ENCODE measurements at places on chromosomes 1 and 21. TPM values are rescaled to one million over a fixed set of nuclear protein-coding genes. Genes with fewer than 3 reads are reported as not detected.

DNA sequence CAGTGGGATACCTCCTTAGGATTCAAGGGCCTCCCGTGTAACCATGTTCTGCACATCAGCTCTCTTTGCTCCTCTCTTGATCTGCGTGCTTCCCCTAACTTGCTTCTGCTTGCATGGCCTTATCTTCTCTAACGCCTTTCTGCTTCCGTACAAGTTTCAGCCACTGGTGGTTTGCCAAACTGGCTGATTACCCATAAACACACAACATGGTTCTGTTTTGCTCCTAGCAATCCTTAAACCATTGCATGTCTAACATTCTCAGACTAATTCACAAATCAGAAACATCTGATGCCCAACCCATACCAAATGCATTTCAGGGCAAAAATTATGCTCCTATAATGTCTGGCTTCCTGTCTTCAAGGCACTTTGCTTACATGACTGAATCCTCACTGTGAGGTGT is 166.4 kb downstream of the PBX1 start:
- no peaks in the 10 kb centered on the region for H3K36me3 ChIP-seq
- no peaks in the 10 kb centered on the region for H3K27me3 ChIP-seq
- H3K27ac ChIP-seq, result no peak overlapping the region
- peaks cover 14% of the 10 kb centered on the region for H3K4me1 ChIP-seq

DNA sequence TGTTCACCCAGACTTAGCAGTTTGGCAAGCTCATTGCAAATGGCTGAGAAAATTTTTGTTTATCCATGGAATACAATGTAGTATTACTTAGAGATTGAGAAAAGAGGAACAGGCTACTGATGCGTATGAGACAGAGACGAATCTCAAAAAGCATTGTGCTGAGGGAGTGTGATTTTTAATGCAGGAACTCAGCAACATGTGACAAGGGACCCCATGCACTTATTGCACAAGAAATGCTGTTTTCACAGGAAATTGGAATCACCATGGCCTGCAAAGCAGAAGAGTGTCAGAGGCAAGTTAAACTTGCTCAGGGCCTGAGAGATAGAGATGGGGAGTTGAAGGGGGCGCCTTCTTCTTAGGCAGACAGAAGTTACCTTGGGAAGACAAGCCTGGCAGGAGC is 32.6 kb upstream of the TLR5 start:
- no peak overlapping the region for H3K27ac ChIP-seq
- no peaks in the 10 kb centered on the region for H3K27me3 ChIP-seq
- H3K4me3 ChIP-seq, result no peak overlapping the region

GRCh38 chr1:162475539-162476185 is 22.0 kb upstream of the UHMK1 start:
- H3K36me3 ChIP-seq, result no peaks in the 10 kb centered on the region
- H3K4me1 ChIP-seq, result no peaks in the 10 kb centered on the region
- DNase-seq, result peak; percentile 22
- no peaks in the 10 kb centered on the region for H3K27me3 ChIP-seq
- H3K4me3 ChIP-seq, result no peak overlapping the region
- H3K27ac ChIP-seq, result no peak overlapping the region

- H3K4me3 ChIP-seq, result no peak overlapping the region
- H3K36me3 ChIP-seq, result no peaks in the 10 kb centered on the region
- no peak overlapping the region for H3K27ac ChIP-seq
These were observed 5.0 kb upstream of the FMN2 start for GRCh38 chr1:240086726-240087125.

Gene CYB561D1
- 6.8 TPM for total RNA-seq

GRCh38 chr1:33607444-33608005 is 135.1 kb downstream of the ZSCAN20 start:
- no peak overlapping the region for H3K27ac ChIP-seq
- H3K36me3 ChIP-seq, result no peaks in the 10 kb centered on the region
- peaks cover 4% of the 10 kb centered on the region for H3K4me1 ChIP-seq
- H3K27me3 ChIP-seq, result no peaks in the 10 kb centered on the region

Gene SPRR2A
- total RNA-seq, result not detected

- no peaks in the 10 kb centered on the region for H3K27me3 ChIP-seq
- no peaks in the 10 kb centered on the region for H3K36me3 ChIP-seq
- no peak for DNase-seq
These were observed 36.6 kb downstream of the RGL1 start for GRCh38 chr1:183841550-183841949.

DNA sequence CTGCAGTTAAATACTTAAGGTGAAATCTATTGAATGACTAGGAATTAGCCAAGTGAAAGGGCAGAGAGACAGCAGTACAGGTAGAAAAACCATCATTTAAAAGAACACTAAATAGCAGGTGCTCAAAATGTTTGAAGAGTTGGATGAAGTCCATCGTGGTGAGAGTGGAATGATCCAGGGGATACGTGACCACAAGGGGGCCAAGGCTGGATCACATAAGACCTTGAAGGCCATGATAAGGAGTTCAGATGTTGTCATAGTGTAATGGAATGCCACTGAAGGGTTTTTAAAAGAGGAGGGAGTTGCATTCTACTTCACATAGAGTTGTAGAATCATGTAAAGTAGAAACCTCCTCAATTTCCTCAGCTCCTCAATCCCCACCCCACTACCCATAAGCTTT is 34.8 kb upstream of the HOOK1 start:
- no peaks in the 10 kb centered on the region for H3K36me3 ChIP-seq
- no peaks in the 10 kb centered on the region for H3K4me1 ChIP-seq
- H3K4me3 ChIP-seq, result no peak overlapping the region
- H3K27ac ChIP-seq, result no peak overlapping the region

Gene SYCP1
- not detected for total RNA-seq

DNA sequence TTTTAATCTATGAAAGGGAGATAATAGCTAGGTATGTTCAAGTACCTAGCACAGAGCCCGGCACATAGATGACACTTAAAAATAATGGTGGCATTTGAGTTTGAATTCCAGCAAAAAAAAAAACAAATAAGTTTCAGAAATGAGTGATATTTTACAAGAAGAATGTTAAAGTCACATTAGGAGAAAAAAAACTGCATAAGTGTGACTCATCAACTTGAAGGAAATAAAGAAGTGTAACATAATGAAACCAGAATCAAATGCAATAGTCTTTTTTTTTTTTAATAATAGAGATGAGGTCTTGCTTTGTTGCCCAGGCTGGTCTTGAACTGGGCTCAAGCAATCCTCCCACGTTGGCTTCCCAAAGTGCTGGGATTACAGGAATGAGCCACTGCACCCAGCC is 17.1 kb downstream of the DNASE2B start:
- no peaks in the 10 kb centered on the region for H3K27me3 ChIP-seq
- H3K27ac ChIP-seq, result no peak overlapping the region
- no peaks in the 10 kb centered on the region for H3K36me3 ChIP-seq
- no peak overlapping the region for H3K4me3 ChIP-seq
- H3K4me1 ChIP-seq, result no peaks in the 10 kb centered on the region

Gene HRNR
- not detected for total RNA-seq

GRCh38 chr1:198699167-198700015 is 60.6 kb downstream of the PTPRC start:
- no peak overlapping the region for H3K4me3 ChIP-seq
- DNase-seq, result peak; percentile 70
- peaks cover 24% of the 10 kb centered on the region for H3K4me1 ChIP-seq
- no peaks in the 10 kb centered on the region for H3K27me3 ChIP-seq

DNA sequence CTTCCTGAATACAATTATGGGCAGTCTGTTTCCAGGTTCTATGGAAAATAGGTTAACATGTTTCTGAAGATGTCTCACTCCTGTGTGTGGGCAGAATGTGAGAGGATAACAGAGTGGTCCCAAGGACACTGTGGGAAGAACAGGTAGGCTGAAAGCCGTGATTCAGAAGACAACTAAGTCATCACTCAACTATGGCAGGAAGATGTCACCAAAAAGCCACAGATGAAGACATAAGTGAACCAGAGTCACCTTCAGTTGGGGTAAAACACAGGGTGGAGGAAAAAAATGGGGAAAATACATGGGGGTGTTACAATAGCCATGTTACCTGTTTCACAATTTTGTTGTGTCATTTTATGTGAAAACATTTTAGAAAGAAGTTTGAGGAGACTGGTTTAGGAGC is 75.1 kb downstream of the UCHL5 start:
- H3K36me3 ChIP-seq, result no peaks in the 10 kb centered on the region
- H3K27ac ChIP-seq, result no peak overlapping the region

- H3K27ac ChIP-seq, result no peak overlapping the region
- no peaks in the 10 kb centered on the region for H3K27me3 ChIP-seq
- no peak for DNase-seq
- H3K4me1 ChIP-seq, result peaks cover 10% of the 10 kb centered on the region
- no peaks in the 10 kb centered on the region for H3K36me3 ChIP-seq
These were observed 22.6 kb downstream of the ZBTB17 start for GRCh38 chr1:15953294-15953771.

GRCh38 chr1:171290621-171291020 is 23.4 kb upstream of the FMO4 start:
- no peaks in the 10 kb centered on the region for H3K36me3 ChIP-seq
- H3K27me3 ChIP-seq, result no peaks in the 10 kb centered on the region
- peaks cover 4% of the 10 kb centered on the region for H3K4me1 ChIP-seq
- DNase-seq, result no peak
- H3K4me3 ChIP-seq, result no peak overlapping the region

GRCh38 chr21:38434913-38435533 is 63.3 kb downstream of the ERG start:
- no peaks in the 10 kb centered on the region for H3K36me3 ChIP-seq
- H3K27me3 ChIP-seq, result no peaks in the 10 kb centered on the region
- H3K4me1 ChIP-seq, result peaks cover 11% of the 10 kb centered on the region

DNA sequence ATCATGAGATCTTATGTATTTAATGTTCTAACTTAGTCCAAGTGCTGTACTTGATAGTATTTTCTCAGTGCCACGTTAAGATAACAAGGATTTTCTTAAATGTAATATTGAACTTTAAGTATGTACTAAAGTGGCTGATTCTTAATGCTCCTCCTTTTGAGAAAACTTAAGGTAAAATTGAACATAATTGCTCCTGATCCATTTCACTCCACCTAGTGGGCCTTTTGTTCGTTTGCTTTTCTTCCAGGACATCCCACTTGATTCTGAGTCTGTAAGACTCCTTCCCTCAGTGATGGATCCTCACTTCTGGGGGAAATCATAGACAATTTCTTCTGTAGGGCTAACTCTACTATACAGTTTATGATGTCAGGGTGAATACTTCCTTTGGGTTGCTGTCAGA is 173.1 kb downstream of the LMO4 start:
- no peak overlapping the region for H3K4me3 ChIP-seq
- no peak overlapping the region for H3K27ac ChIP-seq
- no peaks in the 10 kb centered on the region for H3K4me1 ChIP-seq
- no peaks in the 10 kb centered on the region for H3K27me3 ChIP-seq
- no peaks in the 10 kb centered on the region for H3K36me3 ChIP-seq

All from neural progenitor cell (in vitro differentiated cells).